HFF-Myc (cell line): ENCODE measurements at places on chromosomes 16 and 17.
A peak's percentile ranks its signal among the peaks of the same experiment; 100 is the strongest.

DNA sequence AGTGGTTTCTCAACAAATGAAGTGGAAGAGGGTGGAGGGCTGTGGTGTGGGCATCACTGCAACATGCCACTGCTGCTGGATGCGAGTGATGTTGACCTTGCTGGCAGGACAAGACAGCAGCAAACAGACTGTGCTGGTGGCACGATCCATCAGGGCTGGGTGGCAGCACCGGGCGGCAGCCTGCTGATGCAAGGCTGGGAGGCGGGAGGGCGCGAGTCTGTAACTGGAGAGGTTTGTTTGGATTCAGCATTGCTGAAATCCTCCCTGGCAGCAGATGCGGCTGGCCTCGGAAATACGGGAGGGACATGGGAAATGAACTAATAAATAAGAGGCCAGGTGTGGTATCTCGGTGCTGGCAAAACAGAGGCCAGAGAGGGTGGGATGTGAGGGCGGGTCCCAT is 224.2 kb downstream of the ENGASE start:
- DNase-seq = no peak

DNA sequence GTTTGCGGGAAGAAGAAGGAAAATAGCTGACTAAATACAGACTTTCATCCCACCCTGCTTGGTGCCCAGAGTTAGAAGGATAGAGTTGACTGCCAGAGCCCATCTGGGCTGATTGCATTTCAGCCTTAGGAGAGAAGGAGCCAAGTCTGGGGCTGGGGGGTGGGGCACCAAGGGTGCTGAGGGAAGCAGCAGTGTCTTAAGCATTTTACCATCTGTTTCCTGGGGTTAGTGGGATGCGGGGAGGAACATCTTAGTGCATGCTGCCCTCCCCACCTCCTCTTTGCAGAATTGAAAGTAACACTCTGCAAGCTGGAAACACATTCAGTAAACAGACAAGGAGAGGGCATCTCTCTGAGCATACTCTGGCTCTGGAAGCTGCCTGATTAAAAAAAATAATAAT is 1.5 kb upstream of the ARL5C start:
- DNase-seq = no peak

DNA sequence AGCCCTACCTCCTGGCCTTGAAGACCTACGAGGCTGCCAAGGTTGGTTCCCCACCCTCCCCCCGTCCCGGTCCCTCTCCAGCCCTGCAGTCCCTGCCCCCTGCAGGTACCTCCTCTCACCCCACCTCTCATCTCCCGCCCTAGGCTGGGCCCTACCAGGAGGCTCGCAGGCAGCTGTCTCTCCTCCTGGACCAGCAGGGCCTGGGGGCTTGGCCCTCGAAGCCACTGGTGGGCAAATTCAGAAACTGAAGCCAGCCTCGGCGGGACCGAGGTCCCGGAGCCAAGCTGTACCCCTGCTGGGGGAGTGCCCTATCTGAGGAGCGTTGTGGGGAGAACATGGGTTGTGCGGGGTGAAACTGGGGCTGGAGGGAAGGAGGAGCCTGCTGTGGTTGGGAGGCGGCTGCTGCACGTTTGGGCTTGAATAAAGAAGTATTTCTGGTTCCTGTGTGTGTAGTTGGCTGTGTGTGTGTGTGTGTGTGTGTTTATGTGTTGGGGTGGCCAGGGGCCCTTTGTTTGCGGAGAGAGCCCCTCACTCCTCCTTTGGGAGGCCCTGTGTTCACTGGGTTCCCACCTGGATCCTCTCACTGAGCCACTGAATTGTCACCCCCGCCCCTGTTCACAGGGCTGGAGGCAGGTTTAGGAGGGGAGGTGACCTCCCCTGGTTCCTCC is 5.9 kb downstream of the ADAD2 start:
- no peak for DNase-seq

GRCh38 chr17:31722251-31723056 is 136.6 kb downstream of the COPRS start:
- DNase-seq = no peak

- no peak for DNase-seq
These were observed 40.1 kb downstream of the CLEC16A start for GRCh38 chr16:10984509-10984908.

DNA sequence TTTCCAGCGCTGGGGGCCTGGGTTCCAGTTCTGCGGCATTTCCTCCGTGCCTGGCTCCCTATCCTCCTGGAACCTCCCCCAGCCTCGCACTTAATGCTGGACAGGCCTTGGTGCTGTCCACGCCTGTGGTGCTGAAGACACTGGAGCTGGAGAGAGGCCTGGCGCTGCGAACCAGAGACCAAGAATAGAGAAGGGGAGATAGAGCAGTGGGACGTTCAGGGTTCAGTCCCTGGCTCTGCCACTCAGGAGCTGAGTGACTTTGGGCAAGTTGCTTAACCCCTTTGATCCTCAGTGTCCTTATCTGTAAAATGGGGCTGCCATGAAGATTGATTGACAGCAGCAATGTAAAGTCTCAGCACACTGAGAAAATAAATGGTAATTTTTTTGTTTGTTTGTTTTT is 11.9 kb downstream of the SBK1 start:
- DNase-seq = peak; percentile 14

- no peak for DNase-seq
These were observed 848 bp upstream of the TBKBP1 start for GRCh38 chr17:47692895-47693730.

DNA sequence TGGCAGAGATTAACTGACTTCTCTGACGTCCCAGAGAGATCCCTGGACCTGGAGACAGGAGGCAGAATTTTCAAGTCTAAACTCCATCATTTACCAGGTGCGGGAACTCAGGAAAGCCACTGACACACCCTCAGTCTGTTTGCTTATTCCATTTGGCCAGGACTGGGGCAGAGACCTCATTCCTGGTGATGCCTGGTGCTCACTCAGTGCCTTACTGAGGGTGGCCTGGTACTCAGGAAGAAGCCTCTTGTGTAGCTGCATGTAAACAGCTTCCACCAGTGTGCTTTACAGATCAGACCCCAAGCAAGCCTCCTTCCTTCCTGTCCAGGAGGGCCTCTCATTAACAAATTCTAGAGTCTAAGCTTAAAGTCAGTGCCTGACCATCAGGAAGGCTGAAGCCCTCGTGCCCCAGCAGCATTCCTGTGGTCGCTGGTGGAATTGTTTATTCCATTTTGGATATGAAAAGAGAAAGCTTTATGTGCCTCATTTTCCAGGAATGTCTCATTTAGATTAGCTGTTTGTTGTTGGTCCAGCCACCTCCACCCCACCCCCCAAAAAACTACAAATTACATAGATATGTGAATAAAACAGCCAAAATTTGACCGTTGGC is 236.1 kb upstream of the CDH5 start:
- DNase-seq = peak; percentile 61

- no peak for DNase-seq
These were observed 9.1 kb downstream of the TUBG1 start for GRCh38 chr17:42618442-42619150.

DNA sequence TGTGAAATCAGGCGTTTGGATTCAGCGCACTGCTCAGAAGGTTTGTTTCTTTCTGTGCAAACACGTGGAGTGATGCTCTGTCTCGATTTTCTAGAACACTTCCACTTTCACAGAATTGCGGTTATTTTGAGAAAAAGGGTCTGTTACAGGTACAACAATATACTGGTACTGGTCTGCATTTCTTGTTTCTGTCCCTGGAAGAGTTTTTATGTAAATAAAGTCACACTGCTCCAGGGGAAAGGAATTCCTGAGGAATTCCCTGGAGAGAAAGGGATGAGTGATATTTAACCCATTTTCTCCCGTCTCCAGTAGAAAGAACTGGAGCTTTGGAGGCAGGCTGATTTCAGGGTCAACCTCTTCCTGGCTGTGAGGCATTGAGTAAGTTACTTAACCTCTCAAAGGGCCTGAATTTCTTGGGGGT is 16.2 kb upstream of the RMI2 start:
- DNase-seq = no peak

GRCh38 chr17:75428543-75429469 is 23.3 kb upstream of the GRB2 start:
- no peak for DNase-seq

- DNase-seq = no peak
These were observed 76.4 kb downstream of the SEC14L1 start for GRCh38 chr17:77217123-77217522.

GRCh38 chr16:52251495-52251894 is 295.4 kb downstream of the TOX3 start:
- DNase-seq = no peak

DNA sequence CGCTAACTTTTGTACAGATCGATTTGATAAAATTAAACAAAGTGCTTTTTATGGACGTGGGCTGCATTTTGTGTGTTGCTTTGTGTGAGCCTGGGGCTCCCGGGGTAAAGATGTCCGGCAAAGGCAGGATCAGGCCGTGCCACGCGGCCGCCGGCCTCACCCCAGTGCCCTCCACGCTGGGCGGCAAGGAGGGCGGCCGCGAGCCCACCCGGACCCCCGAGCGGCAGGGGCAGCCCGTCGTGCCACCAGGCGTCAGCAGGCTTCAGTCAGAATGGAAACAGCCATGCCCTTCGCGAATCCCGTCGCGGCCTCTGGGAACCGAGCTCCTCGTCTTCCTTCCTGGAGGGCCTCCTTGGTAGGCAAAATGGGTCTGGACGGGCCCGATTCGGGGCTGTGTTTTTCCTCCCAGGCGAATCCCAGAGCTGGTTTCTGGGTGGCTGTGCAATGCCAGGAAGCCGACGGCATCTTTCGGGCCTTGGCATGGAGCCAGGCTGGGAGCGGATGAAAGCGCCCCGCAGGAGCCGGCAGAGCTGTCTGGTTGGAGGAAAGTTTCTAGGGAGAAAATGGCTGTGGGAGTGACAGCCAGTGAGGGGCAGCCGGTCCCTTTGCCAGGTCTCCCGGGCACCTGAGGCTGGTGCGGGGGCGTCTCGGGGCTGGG is 5.5 kb downstream of the SOX8 start:
- DNase-seq = no peak

- no peak for DNase-seq
These were observed 512 bp upstream of the ENDOV start for GRCh38 chr17:80414508-80414802.

DNA sequence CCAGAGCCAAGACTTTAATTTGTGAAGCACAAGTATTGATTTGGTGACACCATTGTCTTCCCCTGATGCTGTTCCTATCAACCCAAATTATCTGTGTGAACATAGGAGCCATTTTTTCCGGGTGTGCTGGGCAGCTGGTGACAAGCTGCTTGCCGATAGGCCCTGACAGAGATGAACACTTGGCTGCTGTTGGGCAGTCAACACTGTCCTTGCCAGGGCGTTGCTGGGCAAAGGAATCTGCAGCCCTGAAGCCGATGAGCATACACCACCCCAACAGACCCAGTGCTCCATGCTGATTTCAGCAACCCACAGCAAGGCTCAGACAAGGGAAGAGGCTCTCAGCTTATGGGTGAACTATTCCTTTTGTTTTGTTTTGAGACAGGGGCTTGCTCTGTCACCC is 105.4 kb downstream of the YPEL2 start:
- no peak for DNase-seq

GRCh38 chr16:66152823-66153393 is 213.6 kb upstream of the CDH5 start:
- no peak for DNase-seq

DNA sequence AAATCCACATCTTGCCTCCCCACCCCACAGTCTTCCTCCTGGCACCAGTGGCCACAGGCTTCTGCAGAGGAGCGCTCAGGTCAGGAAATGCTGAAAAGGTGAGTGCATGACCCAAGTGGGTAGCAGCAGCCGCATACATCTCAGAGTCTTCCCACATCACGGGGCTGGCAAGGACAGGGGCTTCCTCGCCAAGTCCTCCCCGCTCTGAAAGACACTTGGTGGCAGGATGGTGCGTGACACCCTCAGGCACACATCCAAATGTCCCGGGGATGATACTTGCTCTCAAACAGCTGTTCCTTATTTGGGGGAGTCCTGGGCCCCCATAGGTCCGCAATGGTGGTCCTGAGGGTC is 8.8 kb upstream of the SLC16A5 start:
- no peak for DNase-seq

- DNase-seq = no peak
These were observed 55.1 kb upstream of the MNT start for GRCh38 chr17:2455956-2456355.

GRCh38 chr17:6285486-6285885 is 149.4 kb downstream of the AIPL1 start:
- no peak for DNase-seq

DNA sequence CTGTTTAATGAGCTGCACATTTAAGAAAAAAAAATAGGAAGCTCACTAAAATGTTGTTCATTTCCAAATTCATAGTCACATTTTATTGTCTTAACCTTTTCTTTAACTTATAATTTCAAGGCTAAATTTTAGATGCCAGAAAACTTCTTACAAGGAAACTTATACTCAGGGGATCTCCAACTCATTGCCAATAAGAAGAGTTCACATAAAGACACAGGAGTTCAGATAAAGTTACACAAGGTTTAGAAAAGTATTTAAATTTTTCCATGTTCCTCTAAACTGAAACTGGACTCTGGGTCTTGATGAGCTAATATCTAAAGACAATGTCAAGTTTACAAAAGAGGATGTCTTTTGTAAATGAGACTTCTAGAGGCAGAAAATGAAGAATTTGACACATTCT is 190.7 kb upstream of the KCNJ16 start:
- DNase-seq = no peak

DNA sequence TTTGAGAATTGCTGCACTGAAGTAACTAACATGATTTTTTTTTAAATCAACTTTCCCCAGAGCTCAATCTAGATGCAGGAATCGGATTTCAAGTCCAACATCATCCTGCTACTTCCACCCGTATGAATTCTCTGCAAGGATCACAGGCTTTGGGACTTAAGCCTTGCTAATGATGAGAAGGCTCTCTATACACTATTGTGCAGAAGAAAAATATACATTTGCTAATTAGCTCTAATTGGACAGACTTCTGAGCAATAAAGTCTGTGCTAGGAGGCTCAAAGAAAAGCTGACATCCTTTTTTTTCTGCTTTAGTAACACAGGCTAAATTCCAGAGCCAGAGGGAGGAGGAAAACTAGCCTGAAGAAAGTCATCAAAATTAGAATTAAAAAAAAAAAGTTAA is 433.6 kb downstream of the PMP22 start:
- no peak for DNase-seq

- no peak for DNase-seq
These were observed 23.1 kb downstream of the LITAFD start for GRCh38 chr16:8905168-8905762.

GRCh38 chr16:76488065-76488417 is 210.8 kb downstream of the CNTNAP4 start:
- no peak for DNase-seq

DNA sequence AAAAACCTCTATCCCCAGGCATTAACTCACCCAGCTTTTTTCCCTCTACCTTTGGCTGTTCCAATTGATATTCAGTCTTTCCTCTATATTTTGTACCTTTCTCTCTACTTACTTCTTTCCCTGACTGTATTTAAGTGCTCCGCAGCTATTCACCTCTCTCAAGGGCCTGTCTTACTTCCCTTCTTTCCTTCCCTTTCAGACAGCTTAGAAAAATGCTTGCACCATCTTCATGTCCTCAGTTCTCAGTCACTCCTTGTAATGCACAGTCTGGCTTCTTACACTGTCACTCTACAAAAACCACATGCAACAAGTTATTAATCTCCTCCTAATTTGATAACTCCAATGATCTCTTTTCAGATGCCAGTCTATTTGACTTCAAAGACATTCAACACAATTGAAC is 163.4 kb downstream of the PHKB start:
- DNase-seq = no peak

GRCh38 chr17:68963958-68964357 is 8.8 kb upstream of the ABCA8 start:
- no peak for DNase-seq

GRCh38 chr17:17180741-17181525 is 25.2 kb downstream of the PLD6 start:
- DNase-seq = no peak
